Adrenal gland (tissue), 19 donors: ENCODE measurements at places on chromosomes 7 and 10. TPM values are rescaled to one million over a fixed set of nuclear protein-coding genes. Genes with fewer than 3 reads are reported as not detected.

ERVW-1 gene
- not detected for polyA plus RNA-seq

PDGFA gene
- 20.8 TPM for polyA plus RNA-seq

HOXA3 gene
- 3.7 TPM for polyA plus RNA-seq

GLCCI1 gene
- polyA plus RNA-seq, result 7.6 TPM

GPR158 gene
- 2.3 TPM for polyA plus RNA-seq

MYO3A gene
- not detected for polyA plus RNA-seq

CFAP43 gene
- polyA plus RNA-seq, result 2.3 TPM

IQUB gene
- polyA plus RNA-seq, result 0.64 TPM

CCDC3 gene
- polyA plus RNA-seq, result 6.9 TPM

SPDYE6 gene
- not detected for polyA plus RNA-seq

TNRC18 gene
- 79.6 TPM for polyA plus RNA-seq

CYP2E1 gene
- 8.1 TPM for polyA plus RNA-seq

METTL2B gene
- polyA plus RNA-seq, result 26.8 TPM

WNT2 gene
- polyA plus RNA-seq, result 0.07 TPM

CALHM3 gene
- polyA plus RNA-seq, result not detected

THSD7A gene
- polyA plus RNA-seq, result 0.74 TPM

ZNF777 gene
- polyA plus RNA-seq, result 9.0 TPM

VWDE gene
- polyA plus RNA-seq, result 11.1 TPM

PSMG3 gene
- 17.3 TPM for polyA plus RNA-seq

PSMC2 gene
- polyA plus RNA-seq, result 355 TPM

MLLT10 gene
- 29.3 TPM for polyA plus RNA-seq

AGAP6 gene
- polyA plus RNA-seq, result 52.0 TPM

VAX1 gene
- not detected for polyA plus RNA-seq

ETV1 gene
- 34.4 TPM for polyA plus RNA-seq

ANKRD30A gene
- not detected for polyA plus RNA-seq

CPA2 gene
- polyA plus RNA-seq, result 0.15 TPM

ZNF425 gene
- polyA plus RNA-seq, result 1.4 TPM

ZNF853 gene
- 1.2 TPM for polyA plus RNA-seq

EBLN1 gene
- not detected for polyA plus RNA-seq

OPALIN gene
- not detected for polyA plus RNA-seq

TMEM196 gene
- polyA plus RNA-seq, result 0.16 TPM

CPEB3 gene
- polyA plus RNA-seq, result 6.4 TPM

TMEM270 gene
- polyA plus RNA-seq, result 0.56 TPM

ARHGAP22 gene
- polyA plus RNA-seq, result 4.6 TPM

CTBP2 gene
- 25.3 TPM for polyA plus RNA-seq

CYP3A7 gene
- polyA plus RNA-seq, result 0.32 TPM

MSMB gene
- not detected for polyA plus RNA-seq

CTAGE4 gene
- 0.88 TPM for polyA plus RNA-seq

STEAP4 gene
- polyA plus RNA-seq, result 30.0 TPM

MOGAT3 gene
- polyA plus RNA-seq, result not detected

DGKI gene
- 0.71 TPM for polyA plus RNA-seq

CACNA2D1 gene
- 10.5 TPM for polyA plus RNA-seq

SNX10 gene
- 50.3 TPM for polyA plus RNA-seq

ZNF248 gene
- polyA plus RNA-seq, result 8.2 TPM
